ENCODE measurements at places on chromosomes 13 and 19.

GRCh38 chr13:74464670-74465069 is 330.5 kb upstream of the KLF12 start:
- DNase-seq = no peak

- DNase-seq = no peak
Measured at GRCh38 chr19:50206191-50206590, 2.8 kb downstream of the MYH14 start.

DNA sequence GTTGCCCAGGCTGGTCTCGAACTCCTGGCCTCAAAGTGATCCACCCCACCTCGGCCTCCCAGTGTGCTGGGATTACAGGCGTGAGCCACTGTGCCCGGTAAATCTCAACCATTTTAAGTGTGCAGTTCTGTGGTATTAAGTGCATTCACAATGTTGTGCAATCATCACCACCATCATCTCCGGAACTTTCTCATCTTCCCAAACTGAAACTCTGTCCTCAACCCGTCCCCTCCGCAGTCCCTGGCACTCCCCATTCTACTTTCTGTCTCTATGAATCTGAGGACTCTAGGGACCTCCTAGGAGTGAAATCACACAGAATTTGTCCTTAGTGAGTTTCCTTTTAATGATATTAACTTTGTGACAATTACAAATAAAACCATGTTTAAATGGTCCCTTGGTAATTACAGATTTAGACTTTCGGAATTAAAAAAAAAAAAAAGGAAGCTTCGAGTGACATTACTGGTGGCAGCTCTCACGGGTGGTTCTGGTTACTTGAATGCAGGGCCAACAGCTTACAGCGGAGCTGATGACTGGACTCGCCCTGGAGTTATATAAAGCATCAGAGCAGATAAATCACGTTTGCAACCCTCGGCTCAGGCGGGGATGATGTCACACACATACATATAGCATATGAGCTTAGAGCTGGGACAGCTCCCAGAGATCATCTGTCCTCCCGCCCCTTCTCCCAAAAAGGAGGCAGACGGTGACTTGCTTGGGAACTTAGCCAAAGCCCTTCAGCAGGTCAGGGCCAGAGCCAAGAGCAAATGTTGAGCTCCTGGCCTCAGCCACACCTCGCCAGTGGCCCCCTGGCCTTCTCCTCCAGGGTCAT is 89.8 kb downstream of the ZNF557 start:
- DNase-seq = no peak

DNA sequence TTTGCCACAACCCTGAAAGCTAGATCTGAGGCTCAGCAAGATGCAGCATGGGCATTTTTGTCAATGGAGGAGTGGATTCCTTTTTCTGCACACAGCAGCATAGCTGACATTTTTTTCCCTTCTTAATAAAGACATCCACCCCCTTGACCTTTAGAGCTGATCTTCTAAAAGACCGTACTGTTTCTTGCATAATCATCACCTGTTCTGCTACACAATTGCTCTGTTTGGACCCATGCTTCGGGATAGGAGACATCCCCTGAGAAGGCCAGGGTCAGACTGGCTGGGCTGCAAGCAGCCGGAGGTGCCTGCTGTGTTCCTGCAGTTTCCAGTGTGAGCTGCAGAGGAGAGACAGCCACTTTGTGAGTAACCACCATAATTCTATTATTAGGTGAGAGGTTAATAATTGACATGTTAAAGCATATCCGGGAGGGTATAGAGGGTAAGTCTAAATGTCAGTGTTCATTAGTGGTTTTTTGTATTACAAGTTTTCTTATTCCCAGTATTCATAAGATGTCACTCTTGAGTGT is 108.5 kb upstream of the C1QTNF9B start:
- DNase-seq = no peak

DNA sequence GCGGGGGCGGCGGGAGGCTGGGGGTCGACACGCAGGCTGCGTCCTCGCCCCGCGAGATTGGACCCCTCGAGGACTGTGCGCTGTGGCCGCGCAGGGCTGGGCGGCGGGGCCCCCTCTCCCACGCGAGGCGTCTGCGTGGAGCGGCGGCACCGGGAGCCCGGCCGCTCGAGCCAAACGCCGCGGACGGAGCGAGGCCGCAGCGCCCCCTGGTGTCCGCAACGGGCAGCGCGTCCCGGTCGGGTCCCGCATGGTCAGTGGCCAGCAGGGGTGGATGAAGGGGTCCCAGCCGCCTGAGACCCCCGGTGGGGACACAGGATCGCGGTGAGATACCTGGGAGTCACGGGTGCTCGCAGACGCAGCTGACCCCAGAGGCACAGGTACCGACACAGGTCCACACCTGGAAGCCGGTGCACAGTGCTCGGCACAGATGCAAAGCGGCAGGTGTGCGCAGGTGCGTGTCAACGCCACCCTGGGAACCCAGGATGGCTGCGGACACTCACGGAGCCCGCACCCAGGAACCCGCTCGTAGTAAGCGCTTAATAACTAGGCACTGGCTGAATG is 2.1 kb upstream of the CIRBP start:
- peak; percentile 36 for DNase-seq

DNA sequence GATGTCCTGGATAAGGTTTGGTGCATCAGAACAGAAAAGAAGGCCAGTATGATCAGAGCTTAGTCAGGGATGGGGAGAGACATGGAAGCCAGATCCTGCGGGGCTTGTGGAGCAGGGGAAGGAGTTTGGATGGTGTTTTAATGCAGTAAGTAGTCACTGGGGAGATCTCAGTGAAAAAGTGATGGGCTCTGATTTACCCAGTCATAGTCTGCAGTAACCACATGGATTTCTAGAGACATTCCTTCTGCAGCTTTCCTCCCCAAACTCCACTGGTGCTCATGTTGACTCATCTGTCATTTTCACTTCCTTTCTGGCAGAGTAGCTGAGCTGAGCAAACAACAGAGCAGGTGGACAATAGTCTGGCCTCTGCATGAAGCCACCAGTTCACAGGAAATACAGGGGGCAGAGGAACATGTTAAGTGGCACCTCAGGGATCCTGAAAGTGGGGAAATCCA is 144.1 kb downstream of the DPF1 start:
- DNase-seq = no peak

DNA sequence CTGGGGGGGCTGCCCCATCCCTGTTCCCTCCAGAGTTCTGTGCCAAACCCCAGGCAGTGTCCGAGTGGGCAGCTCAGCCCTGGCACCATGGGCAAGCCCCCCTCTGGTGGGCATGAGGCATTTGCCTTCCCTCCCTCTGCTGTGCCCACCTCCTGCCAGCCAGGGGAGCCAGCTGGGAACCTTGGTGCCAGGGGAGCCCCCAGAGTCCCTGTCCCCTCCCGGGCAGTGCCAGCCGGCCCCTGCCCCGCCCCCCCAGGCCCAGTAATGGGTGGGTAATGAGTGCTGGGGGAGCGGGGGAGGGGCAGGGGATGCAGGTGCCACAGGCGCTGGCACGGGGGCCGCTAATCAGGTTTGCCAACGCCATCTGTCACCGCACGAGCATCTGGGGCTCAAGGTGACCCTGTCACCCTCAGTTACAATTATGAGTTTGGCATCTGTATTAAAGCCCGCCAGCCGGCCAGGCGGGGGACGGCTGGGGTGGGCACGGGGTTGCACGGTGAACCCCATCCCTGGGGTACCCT is 5.9 kb downstream of the DAND5 start:
- no peak for DNase-seq

DNA sequence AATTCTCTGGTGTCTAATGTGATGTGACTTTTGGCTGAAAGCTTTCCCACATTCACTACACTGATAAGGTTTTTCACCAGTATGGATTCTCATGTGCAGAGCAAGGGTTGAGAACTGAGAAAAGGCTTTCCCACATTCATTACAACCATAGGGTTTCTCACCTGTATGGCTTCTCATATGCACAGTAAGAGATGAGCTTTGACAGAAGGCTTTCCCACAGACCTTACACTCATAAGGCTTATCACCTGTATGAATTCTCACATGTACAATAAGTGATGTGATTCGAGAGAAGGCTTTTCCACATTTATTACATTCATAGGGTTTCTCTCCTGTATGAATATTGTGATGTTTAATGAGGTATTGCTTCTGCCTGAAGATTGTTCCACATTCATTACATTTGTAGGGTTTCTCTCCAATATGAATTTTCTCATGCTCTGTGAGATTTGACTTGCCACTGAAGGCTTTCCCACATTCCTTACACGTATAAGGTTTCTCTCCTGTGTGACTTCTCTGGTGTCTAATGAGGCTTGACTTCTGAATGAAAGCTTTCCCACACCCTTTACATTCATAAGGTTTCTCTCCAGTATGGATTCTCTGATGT is 14.0 kb downstream of the ZNF260 start:
- no peak for DNase-seq

DNA sequence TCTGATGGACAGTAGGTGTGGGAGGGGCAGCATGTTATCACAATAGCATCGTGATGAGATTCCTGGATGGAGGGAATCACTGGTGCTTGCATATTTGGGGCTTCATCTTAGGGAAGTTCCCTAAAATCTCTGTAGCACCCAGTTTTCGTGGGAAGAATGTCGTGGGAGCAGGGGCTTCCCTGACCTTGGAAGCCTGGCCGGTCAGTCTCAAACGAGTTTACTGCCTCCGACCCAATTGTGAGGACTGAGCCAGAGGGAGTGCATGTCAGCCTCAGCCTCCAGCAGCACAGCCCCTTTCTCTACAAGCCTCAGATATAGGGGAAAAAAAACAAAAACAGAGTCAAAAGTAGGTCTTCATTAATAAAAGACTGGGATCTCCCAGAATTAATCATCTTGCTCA is 32.2 kb downstream of the COL4A2 start:
- no peak for DNase-seq

- DNase-seq = no peak
Measured at GRCh38 chr19:1826557-1827521, 14.8 kb upstream of the ATP8B3 start.

GRCh38 chr13:49220036-49220855 is at the start of gene MLNR:
TSS of gene MLNR (plus strand) at chr13:49220338. CDS start at chr13:49220338, 0 bp downstream.
- no peak for DNase-seq

GRCh38 chr13:93007928-93008327 is 218.7 kb upstream of the GPC6 start:
- no peak for DNase-seq

DNA sequence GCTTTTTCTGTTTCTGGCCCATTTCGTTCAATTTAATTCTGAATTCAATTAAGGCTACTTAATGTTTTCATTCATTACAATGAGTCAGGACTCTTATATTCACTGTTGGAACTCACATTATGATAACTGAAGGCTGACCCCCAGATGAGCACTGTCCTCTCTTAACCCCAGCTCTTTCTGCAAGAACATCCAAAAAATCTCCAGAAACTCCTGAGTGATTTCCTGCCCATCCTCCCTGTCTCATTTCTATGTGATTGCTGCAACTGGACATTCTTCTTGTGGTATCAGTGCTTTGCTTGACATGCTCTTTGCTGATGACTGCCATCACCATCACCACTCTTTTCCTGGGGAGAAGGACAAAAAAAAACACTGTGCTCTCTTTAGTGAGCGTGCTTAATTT is 240.3 kb downstream of the SPRY2 start:
- DNase-seq = no peak

- no peak for DNase-seq
Measured at GRCh38 chr13:38824342-38824741, 137.5 kb downstream of the FREM2 start.

DNA sequence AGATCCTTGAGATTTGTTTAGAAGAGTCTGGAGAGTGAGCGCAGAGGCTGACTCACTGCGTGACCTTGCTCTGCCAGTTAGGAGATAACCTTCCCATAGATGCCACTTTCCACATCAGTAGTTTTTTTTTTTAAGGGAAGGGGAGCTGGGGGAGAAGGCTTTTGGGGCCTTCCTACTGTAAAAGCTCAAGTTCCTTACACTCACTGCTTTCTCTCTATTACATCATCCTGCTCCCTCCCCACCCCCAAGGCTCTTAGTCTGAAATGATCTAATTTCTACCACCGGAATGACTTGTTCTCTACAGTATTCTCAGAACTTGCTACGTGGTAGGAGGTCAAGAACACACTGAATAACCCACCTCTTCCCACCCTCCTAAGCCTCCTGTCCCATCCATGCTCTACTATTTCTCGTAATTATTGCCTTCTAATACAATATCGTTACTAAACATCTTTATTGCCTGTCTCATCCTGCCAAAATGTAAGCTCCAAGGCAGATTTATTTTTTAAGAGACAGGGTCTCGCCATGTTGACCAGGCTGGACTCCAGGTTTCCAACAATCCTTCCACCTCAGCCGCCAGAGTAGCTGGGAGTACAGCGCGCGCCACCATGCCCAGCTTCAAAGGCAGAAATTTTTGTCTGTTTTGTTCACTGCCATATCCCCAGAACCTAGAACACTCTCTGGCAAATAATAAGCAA is 1.2 kb downstream of the LONP1 start:
- no peak for DNase-seq

GRCh38 chr19:44960906-44961728 is 5.9 kb downstream of the CLPTM1 start:
- DNase-seq = no peak

DNA sequence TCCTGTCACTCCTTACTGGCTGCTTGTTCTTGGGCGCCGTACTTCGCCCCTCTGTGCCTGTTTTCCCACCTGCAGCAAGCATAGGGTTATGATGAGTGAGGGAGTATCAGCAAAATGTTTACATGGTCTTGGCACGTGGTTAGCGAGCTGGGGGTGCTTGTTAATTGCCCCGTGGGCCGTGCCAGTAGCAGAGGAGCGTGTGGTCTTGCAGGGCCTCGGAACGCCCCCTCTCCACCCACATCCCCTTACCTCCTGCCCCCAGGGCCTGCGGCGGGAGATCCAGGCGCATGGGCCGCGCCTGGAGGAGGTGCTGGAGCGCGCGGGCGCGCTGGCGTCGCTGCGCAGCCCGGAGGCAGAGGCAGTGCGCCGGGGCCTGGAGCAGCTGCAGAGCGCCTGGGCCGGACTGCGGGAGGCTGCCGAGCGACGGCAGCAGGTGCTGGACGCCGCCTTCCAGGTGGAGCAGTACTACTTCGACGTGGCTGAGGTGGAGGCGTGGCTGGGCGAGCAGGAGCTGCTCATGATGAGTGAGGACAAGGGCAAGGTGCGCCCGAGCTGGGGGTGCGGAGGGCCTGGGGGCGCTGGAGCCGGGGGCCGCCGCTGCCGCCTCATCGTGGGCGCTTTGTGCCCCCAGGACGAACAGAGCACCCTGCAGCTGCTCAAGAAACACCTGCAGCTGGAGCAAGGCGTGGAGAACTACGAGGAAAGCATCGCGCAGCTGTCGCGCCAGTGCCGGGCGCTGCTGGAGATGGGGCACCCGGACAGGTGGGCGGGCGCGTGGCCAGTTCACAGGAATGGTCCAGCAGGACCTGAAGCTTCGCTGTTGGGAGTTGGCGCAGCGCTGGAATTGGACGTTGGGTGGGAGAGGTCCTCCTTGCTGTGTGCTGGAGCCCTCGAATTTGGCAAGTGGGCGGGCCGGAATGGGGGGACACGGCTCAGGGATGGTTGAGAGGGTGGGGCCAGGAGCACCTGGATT is 22.5 kb upstream of the SHKBP1 start:
- DNase-seq = no peak

- DNase-seq = no peak
Measured at GRCh38 chr13:50171590-50172282, 156.5 kb downstream of the KCNRG start.
